Forelimb muscle (tissue), 1 donor: ENCODE measurements at places on chromosomes 11 and 22. TPM values are rescaled to one million over a fixed set of nuclear protein-coding genes. Genes with fewer than 3 reads are reported as not detected.

DNA sequence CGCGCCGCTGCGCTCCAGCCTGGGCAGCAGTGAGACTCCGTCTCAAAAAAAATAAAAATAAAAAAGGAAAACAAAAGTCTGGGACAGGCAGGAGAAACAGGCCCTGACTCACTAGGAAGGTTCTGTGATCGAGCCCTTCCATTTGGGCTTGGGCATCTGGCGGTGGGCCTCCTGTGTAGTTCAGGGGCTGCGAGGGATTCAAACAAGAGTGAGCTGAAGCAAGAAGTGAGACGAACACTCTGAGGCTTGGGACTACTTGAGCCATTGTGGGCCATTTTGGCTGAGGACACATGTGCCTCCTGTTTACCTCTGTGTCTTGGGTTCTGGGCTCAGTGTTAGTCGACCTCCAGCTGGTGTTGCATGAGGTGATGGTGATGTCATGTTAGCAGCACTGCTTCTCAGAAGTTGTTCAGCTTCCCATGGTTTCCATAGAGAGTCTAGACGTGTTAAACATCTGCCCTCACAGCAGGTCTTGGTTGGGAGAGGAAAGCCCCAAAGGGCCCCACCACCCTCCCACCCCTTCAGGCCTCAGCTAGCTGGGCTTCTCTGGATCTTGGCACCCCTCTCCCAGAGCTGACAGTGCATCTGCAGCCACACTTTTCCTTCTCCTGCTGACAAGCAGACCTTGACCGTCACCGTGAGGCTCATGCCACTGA is 57.8 kb downstream of the MED15 start:
- DNase-seq: no peak

GRCh38 chr11:121965330-121965729 is 150.7 kb downstream of the BLID start:
- no peak for DNase-seq

DNA sequence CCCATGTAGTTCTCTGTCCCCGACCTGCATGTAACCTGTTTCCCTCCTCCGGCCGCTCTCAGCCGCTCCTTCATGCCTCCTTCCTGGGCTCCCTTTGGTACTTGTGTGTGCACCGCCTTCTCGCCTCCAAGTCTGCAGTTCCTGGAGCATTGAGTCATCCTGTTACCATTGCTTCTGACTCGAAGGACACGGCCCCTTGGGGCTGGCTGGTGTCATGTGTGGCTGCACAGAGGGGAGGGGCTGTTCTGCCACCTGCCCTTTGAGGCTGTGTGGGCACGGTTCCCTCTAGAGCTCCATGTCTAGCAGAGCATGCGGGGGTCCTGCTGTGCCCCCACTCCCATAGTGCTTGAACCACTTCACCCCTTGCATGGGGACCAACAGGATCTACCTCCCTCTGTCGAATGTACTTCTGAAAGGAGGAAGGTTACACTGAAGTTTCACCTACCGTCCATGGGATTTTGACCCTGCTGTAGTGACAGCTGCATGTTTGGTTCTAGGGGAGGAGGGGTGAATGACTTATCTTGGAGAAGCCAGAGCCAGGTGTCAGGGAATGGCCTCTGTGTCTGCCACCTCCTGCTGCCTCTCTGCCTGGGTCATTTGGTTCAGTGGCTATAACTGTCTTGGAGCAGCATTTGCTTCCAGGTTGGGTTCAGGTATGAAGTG is 39.6 kb downstream of the BCR start:
- no peak for DNase-seq

DNA sequence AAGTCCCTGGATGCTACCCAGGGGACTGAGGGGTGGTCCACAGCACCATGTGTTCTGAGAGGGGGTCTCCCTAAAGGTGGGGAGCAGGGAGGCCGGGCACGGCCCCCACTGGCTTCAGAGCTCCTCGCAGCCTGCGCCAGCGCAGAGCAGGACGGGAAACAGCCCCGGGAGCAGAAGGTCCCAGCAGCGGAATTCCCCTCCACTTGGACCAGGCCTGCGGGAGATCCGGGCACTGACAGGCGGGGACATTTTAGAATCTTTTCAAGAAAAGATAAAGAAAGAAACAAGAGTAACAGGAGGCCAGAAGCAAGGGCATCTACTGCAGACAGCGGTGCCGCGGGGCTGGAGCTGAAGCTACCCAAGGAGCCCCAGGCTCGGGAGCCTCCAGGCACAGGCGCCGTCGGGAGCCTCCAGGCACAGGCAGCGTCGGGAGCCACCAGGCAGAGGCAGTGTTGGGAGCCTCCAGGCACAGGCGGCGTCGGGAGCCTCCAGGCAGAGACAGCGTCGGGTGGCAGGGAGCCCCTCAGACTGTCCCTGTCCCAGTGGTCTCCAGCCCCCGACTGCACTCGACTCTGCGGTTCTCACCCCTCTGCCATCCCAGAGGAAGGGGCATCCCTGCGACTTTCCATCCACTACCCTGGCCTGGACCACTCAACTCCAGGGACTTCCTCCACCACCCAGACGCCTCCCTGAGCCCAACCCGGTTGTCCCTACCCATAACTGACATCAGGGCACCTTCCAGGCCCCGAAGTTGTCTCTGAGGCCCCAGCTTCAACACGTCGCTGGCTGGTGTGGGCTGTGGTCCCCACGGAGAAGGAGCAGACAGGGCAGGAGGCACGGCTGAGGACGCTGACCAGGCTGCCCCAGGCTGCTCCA is 211.1 kb downstream of the BRD1 start:
- no peak for DNase-seq

DNA sequence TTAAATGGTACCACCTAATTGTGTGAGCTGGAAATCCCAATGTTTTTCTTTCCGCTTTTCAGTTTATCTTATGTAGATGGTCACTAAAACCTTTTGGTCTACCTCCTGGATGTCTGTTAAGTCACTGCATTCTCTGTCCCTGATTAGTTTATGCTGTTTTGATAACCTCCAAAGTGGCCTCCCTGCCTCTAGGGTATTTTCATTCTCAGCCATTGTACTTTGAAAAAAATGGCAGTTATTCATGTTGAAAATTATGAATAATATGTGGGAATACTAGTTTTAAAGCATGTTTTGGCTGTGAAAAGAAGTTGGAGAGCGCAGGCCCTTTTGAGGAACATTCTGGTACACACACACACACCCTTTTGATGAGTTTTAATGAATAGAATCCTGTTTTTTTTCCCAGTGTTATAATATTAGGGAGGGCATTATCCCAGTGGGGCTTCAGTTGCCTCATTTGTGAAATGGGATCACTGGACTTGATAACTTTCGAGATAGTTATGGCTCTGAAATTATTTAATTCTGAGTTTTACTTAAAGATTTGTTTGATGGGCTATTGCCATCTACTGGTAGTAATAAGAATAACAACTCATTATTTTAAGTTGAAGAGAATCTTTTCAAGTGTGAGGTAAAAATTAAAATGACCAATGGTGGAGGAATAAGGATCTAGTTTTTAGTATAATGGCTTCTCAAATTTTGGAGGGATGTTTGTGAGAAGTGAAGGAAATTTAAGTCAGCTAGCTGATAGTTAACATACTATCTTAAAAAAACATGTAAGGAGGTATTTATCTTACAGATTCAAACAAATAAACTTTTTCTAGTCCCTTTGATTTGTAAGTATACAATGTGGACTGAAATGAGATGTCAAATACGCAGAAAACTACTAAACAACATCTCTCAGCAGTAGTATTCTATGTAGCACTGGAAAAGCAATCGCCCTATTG is 3.9 kb downstream of the FDX1 start:
- no peak for DNase-seq

- no peak for DNase-seq
Measured at GRCh38 chr22:37968452-37969251, 15.2 kb downstream of the POLR2F start.

- no peak for DNase-seq
Measured at GRCh38 chr11:898143-898511, 12.5 kb downstream of the CHID1 start.

GRCh38 chr11:79412761-79413160 is 28.1 kb downstream of the TENM4 start:
- no peak for DNase-seq

DNA sequence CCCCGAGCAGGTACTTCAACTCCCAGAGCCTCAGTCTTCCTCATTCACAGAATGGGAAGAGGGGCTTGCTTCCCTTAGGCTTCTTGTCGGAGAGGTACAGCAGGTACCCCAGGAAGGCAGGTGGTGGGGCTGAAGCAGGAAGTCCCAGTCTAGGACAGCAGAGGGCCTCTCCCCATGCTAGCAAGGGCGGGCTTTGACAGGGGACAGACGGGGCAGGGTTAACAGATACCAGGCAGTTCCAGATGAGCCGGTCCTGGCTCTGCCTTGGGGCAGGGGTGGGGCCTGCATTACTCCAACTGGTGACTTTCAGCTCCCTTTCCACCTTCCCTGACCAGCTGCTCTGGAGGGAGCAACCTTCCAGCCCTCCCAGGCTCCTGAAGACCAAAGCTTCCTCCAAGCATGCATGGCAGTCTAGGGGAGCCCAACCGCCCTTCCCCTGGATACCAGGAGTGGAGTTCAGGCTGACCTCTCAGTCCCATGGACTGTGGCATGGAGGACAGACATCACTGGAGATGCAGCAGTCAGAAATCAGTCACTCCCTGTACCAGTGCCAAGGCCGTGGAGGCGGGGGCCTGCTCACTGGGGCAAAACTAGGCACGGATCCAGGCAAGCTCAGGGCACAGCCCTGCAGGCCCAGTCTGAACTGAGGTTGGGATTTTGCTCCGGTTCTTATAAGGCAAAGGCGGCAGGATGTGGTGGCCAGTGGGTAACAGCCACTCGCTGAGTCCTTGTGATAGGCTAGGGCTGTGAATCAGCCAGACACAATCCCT is 60.5 kb downstream of the NAT10 start:
- no peak for DNase-seq

- no peak for DNase-seq
Measured at GRCh38 chr11:70614034-70614681, 215.8 kb downstream of the CTTN start.

GRCh38 chr22:30026756-30027155 is 53.5 kb upstream of the HORMAD2 start:
- DNase-seq: no peak

GRCh38 chr11:35204614-35205013 is 65.6 kb downstream of the CD44 start:
- DNase-seq: no peak

GRCh38 chr22:42992886-42993479 is 22.0 kb downstream of the PACSIN2 start:
- DNase-seq: no peak

DNA sequence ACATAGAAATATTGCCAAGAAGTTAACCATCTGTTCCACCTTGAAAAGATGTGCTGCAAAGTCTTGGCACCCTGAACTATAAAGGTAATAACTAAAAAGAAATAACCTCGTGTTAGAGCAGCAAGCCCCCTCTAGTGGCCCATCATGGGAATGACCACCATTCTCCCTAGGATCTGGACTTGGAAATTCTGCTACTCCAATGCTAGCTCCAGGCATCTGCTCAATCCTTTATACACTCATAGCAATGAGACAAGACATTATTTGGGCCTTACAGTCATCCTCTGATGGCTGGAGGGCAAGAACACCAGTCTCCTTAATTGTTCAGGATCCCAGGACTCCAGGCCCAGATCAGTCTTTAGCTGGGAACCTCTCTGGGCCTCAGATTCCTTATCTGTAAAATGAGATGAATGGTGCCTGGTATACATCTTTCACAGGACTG is 76.0 kb downstream of the CWC15 start:
- DNase-seq: no peak

GRCh38 chr22:38881464-38881871 is 9.5 kb upstream of the CBX6 start:
- no peak for DNase-seq

DNA sequence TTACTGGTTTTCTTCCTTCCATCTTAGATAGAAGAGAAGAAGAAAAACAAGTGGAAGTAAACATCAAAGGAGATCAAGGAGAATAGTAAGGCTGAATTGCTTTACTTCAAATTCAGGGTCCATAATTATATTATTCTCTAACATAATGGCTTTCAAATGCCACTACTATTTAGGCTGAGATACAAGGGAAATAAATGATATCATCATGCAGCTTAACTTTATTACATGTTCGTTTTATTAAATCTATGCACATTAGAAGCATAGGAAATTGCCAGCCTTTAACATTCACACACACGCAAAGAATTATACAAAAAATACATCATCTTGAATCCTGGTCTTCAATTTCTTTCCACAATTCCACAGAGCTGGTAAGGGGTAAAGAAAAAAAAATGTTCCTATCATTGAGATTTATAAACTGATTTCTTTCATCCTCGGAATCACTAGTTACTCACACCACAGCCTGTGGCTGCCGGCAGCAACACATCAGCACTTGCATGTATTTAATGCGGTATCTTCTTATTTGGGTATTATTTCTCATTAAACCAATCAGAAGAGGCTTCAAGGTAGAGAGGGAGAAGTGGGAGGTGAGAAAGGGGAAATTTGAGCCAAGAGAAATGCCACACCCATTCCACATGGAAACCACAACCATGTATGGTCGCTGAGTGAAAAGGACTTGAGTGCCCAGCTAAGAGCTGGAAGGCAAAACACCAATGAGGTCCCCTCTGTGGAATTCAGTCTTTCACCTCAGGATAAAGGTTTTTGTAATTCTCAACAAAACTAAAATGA is 26.3 kb downstream of the SYTL2 start:
- no peak for DNase-seq

DNA sequence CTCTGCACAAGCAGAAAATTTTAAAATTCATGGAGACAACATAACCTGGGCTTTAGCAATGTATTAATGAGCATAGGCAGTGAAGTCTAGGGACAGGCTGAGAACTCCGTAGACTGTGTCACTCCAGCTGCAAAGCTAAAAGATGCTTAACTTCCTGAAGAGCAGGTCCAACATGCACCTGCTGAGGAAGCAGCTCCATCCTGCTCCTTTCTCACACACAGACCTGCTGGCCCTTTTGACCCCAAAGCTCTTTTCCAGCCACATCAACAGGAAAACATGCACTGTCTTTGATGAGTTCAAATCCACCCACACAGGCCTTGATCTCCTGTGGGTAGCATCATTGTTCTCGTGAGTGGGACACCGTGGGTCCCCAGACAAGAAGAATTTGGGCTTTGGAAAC is 36.0 kb downstream of the SYN3 start:
- DNase-seq: no peak

DNA sequence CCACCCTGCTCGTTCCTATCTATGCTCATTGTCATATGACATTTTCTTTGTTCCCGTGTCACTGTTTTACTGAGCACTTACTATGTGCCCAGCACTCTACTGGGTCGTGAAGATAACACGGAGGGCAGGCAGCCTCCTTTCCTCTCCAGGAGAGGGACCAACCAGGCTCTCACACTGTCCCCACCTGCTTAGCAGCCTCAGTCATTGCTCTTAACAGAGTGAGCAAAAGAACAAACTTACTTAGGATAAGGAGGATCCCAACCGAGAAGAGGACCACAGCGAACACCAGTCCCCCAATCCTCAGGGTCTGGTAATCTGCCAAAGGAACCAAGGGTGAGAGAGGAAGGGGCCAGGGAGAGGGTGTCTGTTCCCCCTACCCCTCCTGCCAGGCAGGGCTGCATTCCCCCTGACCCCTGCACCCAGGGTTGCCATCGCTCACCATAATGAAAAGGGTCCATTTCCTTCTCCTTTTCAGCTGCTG is 17.0 kb upstream of the FXYD2 start:
- DNase-seq: no peak

GRCh38 chr11:117511483-117511930 is 183.9 kb downstream of the CEP164 start:
- DNase-seq: no peak

- DNase-seq: no peak
Measured at GRCh38 chr22:43502306-43502874, 90.6 kb downstream of the MPPED1 start.

The OR52I2 gene
- not detected for polyA plus RNA-seq

The DMC1 gene
- polyA plus RNA-seq: 5.0 TPM

The OR2AG1 gene
- polyA plus RNA-seq: 0.04 TPM

The ST14 gene
- 0.40 TPM for polyA plus RNA-seq

The FIBIN gene
- 37.7 TPM for polyA plus RNA-seq

The LMO1 gene
- polyA plus RNA-seq: 4.0 TPM
